ENCODE measurements at places on chromosomes 4 and X. TPM values are rescaled to one million over a fixed set of nuclear protein-coding genes. Genes with fewer than 3 reads are reported as not detected.

Gene KCNE5
- 61.5 TPM for polyA plus RNA-seq

Gene LRRC66
- 0.72 TPM for polyA plus RNA-seq

Gene GSX2
- polyA plus RNA-seq, result not detected

Gene PAGE5
- polyA plus RNA-seq, result not detected

Gene YY2
- polyA plus RNA-seq, result 1.5 TPM

Gene CYLC1
- polyA plus RNA-seq, result not detected

Gene ADGRG2
- 2.5 TPM for polyA plus RNA-seq

Gene ZCCHC18
- 3.2 TPM for polyA plus RNA-seq

Gene GLRA3
- not detected for polyA plus RNA-seq

Gene WDR13
- polyA plus RNA-seq, result 128 TPM

Gene MPC1L
- not detected for polyA plus RNA-seq

Gene HSD17B13
- 0.43 TPM for polyA plus RNA-seq

Gene AMER1
- polyA plus RNA-seq, result 6.1 TPM

Gene XAGE1B
- polyA plus RNA-seq, result 1.1 TPM

All from muscle of leg (tissue), 16 donors.